ENCODE measurements at places on chromosomes 12 and 14.

GRCh38 chr12:9933958-9934357 lies 1.8 kb upstream of the CLEC2A start:
- no peak for DNase-seq

- DNase-seq: no peak
These were observed 1.0 kb upstream of the GXYLT1 start for GRCh38 chr12:42145552-42146215.

DNA sequence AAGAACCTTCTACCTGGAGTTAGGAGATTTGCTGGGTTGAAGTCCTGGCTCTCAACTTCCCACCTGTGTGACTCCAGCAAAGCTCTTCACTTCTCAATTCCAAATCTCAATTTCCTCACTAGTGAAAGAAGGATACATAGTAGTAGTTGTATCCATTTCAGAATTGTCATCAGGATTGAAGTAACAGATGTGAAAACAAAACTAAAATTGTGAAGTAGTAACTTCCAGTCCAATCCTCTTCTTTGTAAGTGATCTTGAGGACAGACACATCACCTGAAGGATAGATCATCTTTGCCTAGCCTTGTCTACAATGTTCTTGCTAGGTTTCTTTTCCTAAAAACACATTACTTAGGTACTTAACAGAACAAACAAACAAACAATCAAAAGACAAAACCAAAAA lies 1.2 kb upstream of the LRRK2 start:
- no peak for DNase-seq

- no peak for DNase-seq
These were observed 3.8 kb downstream of the CBLN3 start for GRCh38 chr14:24425704-24426103.

DNA sequence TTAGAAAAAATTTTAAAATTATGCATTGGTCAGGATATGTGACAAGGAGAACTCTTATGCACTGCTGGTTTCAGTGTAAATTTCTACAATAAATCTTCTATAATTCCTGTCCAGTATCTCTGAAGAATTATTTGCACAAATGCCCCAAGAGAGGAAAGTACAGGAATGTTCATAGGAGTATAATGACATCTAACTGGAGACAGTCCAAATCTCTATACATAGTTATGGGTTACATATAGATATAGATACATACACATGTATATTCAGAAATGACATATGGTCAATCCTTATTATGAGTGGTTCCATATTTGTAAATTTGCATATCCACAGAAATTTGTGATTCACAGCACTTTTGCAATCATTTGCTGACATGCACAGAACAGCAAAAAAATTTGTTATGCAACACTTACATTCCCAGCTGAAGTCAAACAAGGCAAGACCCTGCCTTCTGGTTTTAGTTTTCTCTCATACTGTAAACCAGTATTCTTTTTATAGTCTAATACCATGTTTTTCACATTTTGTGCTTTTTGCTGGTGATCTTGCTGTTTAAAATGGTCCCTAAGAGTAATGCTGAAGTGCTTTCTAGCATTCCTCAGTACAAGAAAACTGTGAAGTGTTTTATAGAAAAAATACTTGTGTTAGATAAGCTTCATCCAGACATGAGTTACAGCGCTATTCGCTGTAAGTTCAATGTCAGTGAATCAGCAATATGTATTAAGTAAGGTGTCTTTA lies 103.8 kb downstream of the SLC16A7 start:
- no peak for DNase-seq

- DNase-seq: no peak
These were observed 47.6 kb upstream of the BDKRB2 start for GRCh38 chr14:96156804-96157760.

GRCh38 chr12:19799895-19800602 lies 360.8 kb downstream of the AEBP2 start:
- DNase-seq: no peak

DNA sequence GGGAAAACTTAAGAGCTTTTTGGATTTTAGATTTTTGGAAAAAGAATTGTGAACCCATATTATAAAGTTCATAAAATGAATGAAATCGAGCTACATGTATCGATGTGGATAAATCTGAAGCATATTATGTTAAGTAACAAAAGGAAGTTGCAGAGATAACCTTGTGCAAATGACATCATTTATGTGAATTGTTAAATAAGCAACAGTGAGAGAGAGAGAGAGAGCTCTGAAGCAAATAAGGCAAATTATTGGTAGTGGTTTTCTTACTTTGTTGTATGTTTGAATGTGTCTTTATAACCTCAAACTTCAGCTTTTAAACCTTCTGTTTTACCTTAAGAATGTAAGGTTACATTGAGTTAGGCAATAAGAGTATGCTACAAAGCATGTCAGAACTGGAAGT lies 78.8 kb downstream of the ERC1 start:
- no peak for DNase-seq

DNA sequence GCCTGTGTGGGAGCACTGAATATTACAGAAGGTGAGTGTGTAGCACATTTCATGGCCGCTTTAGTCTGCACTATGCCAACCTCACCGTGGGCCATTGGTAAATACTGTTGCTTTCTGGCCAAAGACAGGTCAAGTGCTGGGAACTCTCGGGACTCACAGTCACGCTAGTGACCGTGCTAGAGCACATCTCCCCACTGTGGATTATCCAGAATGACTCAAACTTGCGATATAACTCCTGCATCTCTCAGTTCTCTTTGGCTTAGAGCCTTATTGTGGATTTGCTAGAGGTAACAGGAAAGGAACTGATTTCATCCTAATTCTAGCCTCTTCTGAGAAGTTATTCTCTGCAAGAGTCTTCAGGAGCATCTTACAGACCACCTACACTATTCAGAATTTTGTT lies 86.5 kb downstream of the DAD1 start:
- DNase-seq: no peak

DNA sequence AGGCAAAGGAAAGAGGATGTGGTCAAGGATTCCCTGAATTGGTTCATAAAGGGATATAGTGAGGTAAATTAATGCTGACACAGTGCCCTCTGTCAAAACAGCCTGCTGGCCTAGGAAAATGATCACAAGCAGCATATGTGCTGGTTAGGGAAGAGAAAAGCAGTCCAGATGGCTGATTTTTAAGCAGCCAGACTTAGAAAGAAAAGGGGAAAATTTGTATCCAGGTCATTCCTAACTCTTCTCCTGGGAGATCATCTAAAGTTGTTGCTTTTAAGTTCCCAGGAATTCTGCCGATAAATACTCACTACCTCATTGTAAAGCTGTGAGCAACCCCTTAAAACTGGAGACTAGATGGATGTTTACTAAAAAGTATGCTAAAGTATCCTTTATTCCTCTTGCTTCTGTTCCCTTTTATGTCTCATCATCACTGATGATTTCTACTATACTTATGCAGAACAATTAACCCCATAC lies 46.4 kb upstream of the CNOT2 start:
- no peak for DNase-seq

DNA sequence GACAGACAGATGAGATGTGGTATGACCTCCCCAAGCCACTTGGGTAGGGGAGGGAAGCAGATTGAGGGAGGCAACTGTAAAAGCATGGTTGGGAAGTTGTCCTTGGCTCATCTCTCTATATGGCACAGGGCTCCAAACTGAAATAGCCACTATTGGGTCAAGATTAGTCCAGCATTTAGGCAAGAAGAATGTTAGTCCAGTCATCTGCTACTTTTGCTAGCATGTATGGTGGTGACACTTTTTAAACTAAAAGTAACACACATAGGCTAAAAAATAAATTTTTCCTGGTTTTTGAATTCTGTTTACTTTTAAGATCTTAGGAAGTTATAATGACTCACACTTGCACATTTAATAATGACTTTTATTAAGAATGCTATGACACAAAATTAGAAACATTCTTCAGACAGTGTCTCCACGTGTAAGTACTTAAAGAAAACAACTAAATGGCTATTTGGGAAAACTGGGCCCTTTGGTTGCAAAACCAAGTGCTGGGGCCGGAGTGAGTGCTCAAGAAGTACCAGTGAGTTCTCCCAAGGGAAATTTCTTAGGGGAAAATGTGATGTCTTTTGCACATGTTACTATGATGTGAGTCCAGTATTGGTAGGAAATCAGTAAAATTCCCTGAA lies 179.1 kb upstream of the HIF1A start:
- DNase-seq: no peak

- peak; percentile 93 for DNase-seq
These were observed 6.3 kb upstream of the TPCN1 start for GRCh38 chr12:113214895-113215400.

GRCh38 chr14:101590062-101590461 lies 28.8 kb downstream of the DIO3 start:
- DNase-seq: no peak

GRCh38 chr12:124434354-124434753 lies 133.1 kb downstream of the NCOR2 start:
- no peak for DNase-seq

DNA sequence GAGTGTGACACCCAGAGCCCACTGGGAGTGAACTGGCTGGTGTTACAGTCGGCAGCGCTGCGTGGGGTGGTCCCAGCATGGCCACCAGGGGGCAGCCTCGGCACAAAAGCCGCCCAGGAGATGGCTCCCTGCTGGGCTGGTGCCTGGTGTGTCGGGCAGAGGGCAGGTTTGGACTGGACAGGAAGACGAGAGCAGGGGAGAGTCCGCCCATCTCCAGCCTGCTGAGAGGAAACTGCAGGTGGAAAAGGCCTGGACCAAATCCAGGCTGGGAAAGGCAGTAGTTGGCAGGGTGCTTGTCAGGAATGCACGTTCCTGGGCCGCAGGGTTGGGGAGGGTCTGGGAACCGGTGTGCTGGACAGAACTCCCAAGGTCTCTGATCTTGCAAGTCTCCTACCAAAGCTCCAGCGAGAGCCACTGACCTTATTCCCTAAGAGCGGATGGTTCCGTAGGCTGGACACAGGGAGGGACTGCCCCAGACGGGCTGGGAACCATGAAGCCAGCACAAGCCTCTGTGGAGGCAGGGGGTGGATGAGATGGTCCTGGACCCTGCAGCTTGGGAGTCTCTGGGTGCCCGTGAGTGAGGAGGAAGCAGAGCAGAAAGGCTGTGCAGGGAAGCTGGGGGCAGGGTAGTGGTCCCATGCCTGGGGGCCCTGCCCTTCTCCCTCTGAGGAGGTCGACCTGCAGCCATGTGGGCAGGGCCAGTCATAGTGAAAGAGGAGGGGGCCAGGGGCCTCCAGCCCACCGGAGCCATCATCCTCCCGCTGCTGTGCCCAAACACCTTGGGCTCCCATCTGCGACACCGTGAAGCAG lies 1.8 kb downstream of the AHNAK2 start:
- DNase-seq: peak; percentile 70

DNA sequence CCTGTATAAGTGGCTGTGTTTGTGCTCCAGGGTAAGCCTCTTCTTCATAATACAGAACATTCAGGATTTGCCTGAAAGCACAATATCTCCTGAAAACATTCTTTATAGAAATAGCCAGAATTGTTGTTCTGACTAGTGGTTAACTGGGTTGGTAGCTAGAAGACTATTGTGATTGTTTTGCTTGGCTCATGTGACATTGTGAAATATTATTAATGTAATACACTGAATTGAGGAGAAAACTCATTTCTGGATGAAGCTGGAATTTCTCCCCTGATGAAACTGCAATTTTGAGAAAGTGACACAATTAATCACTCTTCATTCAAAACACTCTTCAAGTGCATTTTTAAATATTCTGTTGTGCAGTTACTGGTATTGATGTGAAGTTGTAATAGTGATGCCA lies 172.3 kb upstream of the PTPRQ start:
- no peak for DNase-seq

DNA sequence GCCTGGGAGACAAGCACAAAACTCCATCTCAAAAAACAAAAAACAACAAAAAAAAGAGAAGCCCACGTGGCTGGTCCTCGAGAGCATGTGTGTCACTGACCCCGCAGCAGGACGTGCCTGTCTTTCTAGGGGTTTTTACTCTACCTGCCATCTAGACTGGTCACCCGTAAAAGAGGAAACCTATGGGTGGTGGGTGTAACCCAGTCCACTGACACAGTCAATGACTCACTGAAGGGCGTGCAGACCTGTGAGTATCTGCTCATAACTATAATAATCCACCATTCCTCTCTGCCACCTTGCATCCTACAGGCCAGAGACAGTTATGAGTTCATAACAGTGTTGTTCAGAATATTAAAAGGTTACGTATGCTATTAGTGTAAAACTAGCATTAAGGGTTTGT lies 4.6 kb downstream of the GOLGA3 start:
- DNase-seq: no peak

- no peak for DNase-seq
These were observed 1.1 kb upstream of the DEGS2 start for GRCh38 chr14:100160534-100160916.

GRCh38 chr12:68943848-68944247 lies 10.9 kb upstream of the CPM start:
- DNase-seq: no peak

GRCh38 chr14:77554207-77554606 lies 55.6 kb upstream of the ISM2 start:
- no peak for DNase-seq

- DNase-seq: no peak
These were observed 350.3 kb upstream of the CCDC196 start for GRCh38 chr14:66135831-66136230.

GRCh38 chr14:72818998-72819397 lies 74.9 kb downstream of the DPF3 start:
- DNase-seq: no peak

- no peak for DNase-seq
These were observed 13.7 kb upstream of the PEBP1 start for GRCh38 chr12:118122264-118122663.

- DNase-seq: no peak
These were observed 28.5 kb downstream of the SLC8B1 start for GRCh38 chr12:113306382-113306781.

DNA sequence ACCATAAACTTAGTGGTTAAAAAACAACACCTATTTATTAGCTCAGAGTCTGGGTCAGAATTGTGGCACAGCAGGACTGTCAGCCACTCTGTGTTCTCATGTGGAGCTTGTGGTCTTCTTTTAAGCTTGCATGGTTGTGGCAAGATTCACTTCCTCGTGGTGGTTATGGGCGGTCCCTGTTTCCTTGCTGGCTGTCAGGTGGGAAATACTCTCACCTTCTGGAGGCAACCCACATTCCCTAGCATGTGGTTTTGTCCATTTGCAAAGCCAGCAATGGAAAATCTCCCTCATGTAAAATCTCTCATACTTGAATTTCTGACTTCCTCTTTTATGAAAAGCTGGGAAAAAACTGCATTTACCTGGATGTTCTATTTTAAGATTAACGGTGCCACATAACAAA lies 229.8 kb downstream of the ALX1 start:
- no peak for DNase-seq

DNA sequence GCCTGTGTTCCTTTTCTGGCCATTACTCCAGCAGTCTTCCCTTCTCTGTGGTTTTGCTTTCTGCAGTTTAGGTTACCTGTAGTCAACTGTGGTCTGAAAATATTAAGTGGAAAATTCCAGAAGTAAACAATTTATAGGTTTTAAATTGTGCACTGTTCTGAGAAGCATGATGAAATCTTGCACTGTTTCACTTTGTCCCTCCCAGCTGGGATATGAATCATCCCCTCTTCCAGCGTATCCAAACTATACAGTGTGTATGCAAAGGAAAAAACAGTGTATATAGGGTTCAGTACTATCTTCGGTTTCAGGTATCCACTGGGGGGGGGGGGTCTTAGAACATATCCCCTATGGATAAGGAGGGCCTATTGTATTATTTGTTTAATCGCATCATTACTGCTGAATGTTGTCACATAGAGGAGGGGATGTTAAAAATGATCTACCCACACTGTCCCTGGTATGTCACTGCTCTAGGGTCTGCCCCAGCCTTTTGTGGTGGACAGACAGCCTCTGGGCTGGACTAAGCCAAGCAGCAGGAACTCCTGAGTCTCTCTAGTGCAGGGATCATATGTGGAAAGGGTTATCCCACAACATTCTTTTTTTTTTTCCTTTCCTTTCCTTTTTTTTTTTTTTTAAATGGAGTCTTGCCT lies 109.1 kb upstream of the MAX start:
- no peak for DNase-seq

GRCh38 chr12:103640831-103641230 lies 53.8 kb downstream of the STAB2 start:
- DNase-seq: no peak
